DMS 273 treated with DMSO at 0.1 percent for 48 hours (cell line): ENCODE measurements at places on chromosomes 6 and 20.

DNA sequence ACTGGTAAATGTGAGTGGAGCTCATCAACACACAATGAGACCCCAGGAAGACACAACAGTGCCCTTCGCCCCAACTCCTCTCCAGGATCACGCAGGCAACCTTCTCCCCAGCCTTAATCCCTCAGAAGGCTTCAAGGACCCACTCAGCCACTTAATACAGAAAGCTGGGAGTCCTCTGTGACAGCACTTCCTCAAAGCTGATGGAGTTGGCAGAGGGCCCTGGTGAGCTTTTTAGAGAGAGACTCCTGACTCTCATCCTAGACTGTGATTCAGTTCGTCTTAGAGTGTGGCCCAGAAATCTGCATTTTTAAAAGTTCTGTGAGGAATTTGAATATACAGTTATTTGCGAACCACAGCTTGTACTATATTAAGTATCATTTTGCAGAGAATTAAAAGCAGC lies 187.7 kb downstream of the UST start:
- no peak for DNase-seq

GRCh38 chr20:22768266-22769178 lies 184.2 kb upstream of the FOXA2 start:
- no peak for DNase-seq

DNA sequence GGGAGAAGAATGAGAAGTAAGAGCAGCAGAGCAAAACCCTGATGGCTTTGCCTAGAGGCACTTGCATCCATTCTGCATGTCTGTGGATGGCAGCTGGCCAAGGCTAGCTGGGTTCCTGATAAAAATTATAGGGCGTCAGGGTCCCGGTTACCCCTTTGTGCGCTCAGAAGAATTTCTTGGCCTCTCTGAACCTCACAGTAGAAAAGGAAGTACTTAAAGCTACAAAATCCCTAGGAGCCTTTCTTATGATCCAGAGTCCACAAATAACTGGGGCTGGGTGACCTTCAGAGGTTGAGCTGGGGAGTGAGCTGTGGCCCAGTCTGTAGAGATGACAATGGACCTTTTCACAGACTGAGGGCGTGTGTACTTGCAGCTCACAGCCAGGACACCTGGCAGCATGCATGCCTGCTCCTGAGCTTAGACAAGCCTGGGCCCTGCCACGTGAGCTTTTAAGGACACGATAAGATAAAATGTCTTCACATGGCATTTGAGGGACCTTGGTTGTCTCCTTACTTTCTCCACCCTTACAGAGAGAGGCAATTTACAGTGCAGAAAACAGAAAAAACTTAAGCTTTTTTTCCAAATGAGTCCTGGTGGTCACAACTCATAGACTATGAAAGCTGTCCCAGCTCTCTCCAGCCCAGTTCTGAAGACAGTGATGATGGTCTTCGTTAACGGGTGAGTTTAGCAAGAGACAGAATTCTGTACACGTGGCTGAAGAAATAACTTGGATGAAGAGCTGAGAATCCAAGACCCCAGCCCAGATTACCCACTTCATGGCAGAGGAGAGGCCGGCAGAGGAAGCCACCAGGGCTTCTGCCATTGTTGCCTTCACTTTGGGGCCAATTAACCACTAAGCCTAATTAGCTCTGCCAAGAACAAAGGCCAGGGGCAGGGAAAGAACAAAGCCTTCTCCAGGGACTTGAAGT lies 50.3 kb downstream of the FOXA2 start:
- DNase-seq, result no peak

- DNase-seq, result no peak
These were observed 32.1 kb downstream of the PSMG4 start for GRCh38 chr6:3290931-3291211.

GRCh38 chr20:49824206-49824605 lies 11.6 kb downstream of the SLC9A8 start:
- DNase-seq, result no peak

GRCh38 chr6:166361077-166361429 lies 18.7 kb upstream of the SFT2D1 start:
- DNase-seq, result no peak

DNA sequence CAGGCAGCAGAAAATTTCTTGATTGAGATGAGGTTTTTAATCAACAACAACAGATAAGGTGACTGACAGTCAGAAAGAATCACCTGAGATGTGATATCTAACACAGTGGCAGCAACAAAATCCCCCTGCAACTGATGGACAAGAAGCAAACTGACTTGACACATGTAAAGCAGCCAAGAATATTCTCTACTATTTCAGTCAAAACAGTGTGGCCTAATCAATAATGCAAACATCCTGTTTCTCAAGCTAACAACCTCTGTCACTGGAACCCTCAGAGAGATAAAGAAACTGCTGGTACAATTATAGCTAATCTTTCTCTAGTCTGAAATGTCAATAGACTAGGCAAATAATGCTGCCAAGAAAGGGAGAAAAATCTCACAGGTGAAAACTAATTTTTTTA lies 4.6 kb upstream of the CGA start:
- DNase-seq, result no peak
